ENCODE measurements at places on chromosomes 7 and 10. TPM values are rescaled to one million over a fixed set of nuclear protein-coding genes. Genes with fewer than 3 reads are reported as not detected.

OR6V1 gene
- total RNA-seq, result not detected

CALHM1 gene
- total RNA-seq, result not detected

GLI3 gene
- total RNA-seq, result 23.4 TPM

SEMA3A gene
- total RNA-seq, result 26.9 TPM

ALOX5 gene
- 9.4 TPM for total RNA-seq

GPAM gene
- 284 TPM for total RNA-seq

CYP2C18 gene
- 3.0 TPM for total RNA-seq

MMRN2 gene
- total RNA-seq, result 20.4 TPM

LMTK2 gene
- 12.9 TPM for total RNA-seq

NEURL1 gene
- total RNA-seq, result 2.1 TPM

TAC1 gene
- total RNA-seq, result 3.8 TPM

IGFBP3 gene
- 211 TPM for total RNA-seq

SH2D4B gene
- total RNA-seq, result 0.20 TPM

FAM25G gene
- 1.8 TPM for total RNA-seq

PUS7 gene
- total RNA-seq, result 14.3 TPM

VWA2 gene
- 19.5 TPM for total RNA-seq

GRID1 gene
- 2.7 TPM for total RNA-seq

TAS2R3 gene
- 3.6 TPM for total RNA-seq

EXOSC1 gene
- total RNA-seq, result 21.0 TPM

ATOH7 gene
- not detected for total RNA-seq
